ENCODE measurements at places on chromosomes 1 and 21.

GRCh38 chr1:40399984-40400704, 26.6 kb downstream of the SMAP2 start:
- no peak for DNase-seq

DNA sequence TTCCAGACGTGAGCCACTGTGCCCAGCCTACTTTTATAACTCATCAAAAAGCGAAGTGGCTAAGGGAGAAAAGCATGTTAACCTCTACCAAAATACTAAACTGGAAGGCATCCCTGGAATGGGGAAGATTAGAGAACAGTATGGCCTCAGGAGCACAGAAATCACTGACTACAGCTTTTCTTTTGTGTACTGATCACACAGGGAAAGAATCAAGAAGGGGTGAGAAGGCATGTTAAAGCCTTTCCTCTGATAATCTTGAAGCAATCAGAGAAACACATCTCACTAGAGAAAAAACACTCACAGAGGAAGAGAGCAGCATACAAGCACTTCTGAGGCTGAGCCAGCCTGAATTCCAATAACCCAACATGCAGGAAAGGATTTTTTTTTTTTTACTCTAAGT, 10.7 kb downstream of the PCAT6 start:
- DNase-seq: no peak

DNA sequence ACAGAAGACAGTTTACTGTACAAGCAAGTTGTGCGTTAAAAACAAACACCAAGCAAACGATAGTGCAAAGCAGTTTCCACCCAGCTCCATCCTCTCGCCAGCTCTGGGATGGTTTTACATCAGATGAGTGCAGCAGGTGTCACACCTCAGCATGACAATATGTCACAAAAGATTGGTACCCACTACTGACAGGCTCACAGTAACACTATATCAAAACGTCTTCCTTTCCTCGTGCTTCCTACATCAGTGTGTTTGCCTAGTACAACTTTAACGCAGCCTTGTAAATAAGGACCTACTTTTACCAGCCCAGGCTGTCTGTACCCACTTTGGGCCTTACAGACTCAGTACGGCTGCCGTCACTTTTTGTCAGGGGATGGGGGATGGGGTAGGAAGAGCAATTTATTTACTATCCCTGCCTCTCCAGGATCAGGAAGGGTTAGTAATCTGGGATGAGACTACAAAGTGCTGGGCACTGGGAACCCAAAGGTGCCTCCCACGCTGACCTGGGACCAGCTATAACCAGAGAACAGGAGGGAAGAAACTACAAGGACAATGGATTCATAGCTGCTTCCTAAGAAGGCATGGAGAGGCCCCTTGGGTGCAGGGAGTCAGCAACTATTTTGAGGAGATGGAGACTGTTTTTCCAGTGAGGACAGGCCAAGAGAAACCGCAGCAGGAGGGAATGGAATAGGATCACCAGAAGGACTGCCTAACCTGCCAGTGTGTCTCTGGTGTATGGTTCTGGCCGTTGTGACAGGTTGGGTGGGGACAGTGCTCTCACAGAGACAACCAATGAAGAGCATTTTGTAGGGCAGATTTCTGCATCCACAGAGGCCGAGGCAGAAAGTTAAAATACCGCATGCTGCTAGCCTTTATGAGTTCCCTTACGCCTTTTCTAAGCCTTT, 30.2 kb downstream of the RUNX3 start:
- DNase-seq: no peak

DNA sequence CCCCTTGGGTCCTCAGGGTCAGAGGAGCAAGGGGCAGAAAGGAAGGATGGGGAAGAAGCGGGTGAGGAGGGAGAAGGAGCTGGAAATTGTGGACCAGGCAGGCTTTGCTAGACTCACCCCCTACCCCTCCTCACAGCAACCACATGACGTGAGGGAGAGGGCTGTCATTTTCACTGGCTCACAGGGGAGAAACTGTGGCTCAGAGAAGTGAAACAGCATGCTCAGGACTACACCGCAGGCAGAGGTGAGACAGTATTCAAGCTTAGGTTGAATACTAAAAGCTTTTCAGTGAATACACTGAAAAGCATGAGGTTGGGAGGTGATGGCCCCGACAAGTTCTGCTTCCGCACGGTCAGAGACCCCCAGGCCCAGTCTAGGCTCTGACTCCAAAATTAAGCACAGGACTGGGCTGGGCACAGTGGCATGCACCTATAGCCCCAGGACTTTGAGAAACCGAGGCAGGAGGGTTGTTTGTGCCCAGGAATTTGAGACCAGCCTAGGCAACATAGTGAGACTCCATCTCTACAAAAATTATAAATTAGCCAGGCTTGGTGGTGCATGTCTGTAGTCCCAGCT, 1.2 kb upstream of the CLEC20A start:
- DNase-seq: no peak

DNA sequence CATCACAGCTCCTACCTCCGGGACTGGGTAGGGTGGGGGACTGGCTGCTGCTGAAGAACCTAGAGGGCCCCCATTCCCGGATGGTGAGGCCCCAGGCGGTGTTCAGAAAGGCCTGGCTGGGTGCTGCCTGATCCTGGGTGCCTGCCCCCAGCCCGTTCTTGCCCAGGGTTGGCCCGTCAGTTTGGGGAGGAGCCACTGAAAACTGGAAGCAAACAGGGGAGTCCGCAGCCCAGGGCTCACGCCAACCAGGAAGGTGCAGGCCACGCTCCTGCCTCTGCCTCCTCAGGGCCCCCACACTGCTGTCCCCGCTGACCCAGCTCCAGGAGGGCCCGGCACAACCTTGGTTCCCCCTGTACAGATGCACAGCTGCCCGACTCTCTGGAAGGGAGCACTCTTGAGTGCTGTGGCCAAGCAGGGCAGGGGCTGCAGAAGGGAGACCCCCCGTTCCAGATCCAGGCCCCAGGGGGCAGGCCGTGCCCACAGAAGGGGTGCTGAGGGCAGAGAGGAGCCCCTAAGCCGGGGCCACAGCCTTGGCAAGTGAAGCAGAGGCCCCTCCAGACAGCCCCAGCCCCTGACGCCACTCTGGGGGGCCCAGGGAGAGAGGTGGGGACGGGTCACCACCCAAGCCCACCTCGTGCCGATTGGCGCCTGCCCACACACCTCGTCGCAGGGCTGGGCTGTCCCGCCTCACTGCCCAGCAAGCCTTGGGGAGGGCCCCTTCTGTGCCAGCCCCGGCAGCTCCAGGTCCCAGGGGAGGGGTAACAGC, 5.5 kb downstream of the C1QTNF12 start:
- DNase-seq: peak; percentile 21
